Esophagus squamous epithelium (tissue), 5 donors: ENCODE measurements at places on chromosomes 2 and 18. TPM values are rescaled to one million over a fixed set of nuclear protein-coding genes. Genes with fewer than 3 reads are reported as not detected.

The CREG2 gene
- total RNA-seq = 0.67 TPM

- no peak for DNase-seq
Observed at GRCh38 chr2:241760301-241760771, 16.3 kb upstream of the GAL3ST2 start.

The MITD1 gene
- 10.8 TPM for total RNA-seq

The DNPEP gene
- total RNA-seq = 36.7 TPM

DNA sequence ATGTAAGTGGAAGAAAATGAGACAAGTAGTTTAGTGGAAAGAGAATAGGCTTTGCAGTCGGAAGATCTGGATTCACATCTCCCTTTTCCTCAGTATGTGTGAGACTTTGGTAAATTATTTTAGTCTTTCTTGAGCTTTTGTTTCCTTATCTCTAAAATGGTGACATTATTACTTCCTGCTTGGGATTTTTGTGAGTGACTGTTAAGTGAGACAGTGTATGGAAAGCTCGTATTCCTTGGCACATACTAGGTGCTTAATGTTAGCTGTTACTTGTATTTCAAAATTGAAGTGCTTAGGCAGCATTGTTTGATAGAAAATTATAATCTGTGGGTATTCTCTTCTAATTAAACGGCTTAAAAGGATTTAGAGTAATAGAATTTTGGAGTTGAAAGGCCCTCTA, 2.0 kb downstream of the ZNF638 start:
- DNase-seq = no peak

DNA sequence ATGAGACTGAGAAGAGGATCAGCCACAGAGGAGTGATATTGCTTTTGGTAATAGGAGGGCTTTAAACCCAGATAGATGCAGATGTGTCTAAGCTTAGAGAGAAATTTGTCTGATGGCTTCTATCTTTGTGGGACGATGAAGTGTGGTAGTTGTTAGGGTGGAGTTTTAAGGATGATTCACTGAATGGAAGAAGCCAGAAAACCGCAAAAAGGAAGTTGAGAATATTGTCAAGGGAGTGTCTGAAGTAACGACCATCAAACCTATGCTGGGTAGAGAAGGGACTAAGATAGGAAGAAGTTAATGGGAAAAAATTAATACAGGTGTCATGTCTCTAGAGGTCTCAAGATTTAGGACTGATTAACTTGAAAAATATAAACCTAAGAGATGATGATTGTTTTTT, 195.6 kb upstream of the MC4R start:
- DNase-seq = no peak

GRCh38 chr18:78368726-78369125, 610.9 kb upstream of the SALL3 start:
- DNase-seq = no peak

- DNase-seq = no peak
Observed at GRCh38 chr2:86305915-86306254, 31.5 kb downstream of the REEP1 start.

The LGALSL gene
- total RNA-seq = 16.4 TPM

- no peak for DNase-seq
Observed at GRCh38 chr2:26696351-26696816, 3.9 kb downstream of the KCNK3 start.

GRCh38 chr18:57150828-57151227, 3.9 kb downstream of the BOD1L2 start:
- DNase-seq = no peak
